ENCODE measurements at places on chromosomes 4 and X.

DNA sequence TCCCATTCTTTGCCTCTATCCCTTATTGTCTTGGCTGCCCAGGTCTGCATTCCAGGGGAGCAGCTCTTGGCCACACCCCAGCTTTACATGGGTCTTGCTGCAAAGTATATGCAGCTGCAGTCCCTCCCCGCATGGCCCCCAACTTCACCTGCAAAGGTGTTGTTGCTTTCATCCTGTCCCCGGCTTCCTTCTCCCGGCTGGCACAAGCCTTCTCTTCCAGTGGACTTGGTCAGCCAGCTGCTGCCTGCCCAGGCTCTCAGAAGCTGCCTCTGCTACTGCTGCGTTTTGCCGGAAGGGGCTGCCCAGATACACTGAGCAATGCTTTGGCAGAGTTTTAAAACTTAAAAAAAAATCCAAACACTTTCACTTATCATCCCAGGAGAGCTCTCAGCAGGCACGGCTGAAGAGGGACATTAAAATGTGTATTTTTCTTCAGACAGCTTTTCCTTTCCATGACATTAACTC lies 121.2 kb upstream of the PDLIM3 start:
- DNase-seq: no peak

DNA sequence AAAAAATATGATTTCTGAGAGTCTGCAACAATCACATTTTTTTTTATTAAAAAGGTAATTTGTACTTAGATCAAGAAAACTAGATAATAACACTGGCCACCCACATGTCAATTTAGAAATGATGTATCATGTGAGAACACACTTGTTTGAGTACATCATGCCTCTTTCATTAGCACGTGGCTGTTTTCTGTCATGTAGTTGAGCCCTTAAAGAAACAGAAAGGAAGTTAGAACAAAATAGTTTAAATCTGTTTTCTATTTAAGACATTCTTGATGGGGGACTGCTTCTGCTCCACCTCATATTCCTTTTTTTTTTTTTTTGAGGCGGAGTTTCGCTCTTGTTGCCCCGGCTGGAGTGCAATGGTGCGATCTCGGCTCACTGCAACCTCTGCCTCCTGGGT lies 207.5 kb downstream of the NSUN7 start:
- DNase-seq: no peak

- DNase-seq: no peak
Observed at GRCh38 chr4:38176165-38176564, 216.0 kb downstream of the PTTG2 start.

GRCh38 chr4:150501009-150501727 lies 80.8 kb upstream of the MAB21L2 start:
- DNase-seq: no peak

- DNase-seq: no peak
Observed at GRCh38 chr4:772118-772517, 53.8 kb downstream of the CPLX1 start.

GRCh38 chrX:40132751-40133150 lies 35.0 kb upstream of the BCOR start:
- no peak for DNase-seq

DNA sequence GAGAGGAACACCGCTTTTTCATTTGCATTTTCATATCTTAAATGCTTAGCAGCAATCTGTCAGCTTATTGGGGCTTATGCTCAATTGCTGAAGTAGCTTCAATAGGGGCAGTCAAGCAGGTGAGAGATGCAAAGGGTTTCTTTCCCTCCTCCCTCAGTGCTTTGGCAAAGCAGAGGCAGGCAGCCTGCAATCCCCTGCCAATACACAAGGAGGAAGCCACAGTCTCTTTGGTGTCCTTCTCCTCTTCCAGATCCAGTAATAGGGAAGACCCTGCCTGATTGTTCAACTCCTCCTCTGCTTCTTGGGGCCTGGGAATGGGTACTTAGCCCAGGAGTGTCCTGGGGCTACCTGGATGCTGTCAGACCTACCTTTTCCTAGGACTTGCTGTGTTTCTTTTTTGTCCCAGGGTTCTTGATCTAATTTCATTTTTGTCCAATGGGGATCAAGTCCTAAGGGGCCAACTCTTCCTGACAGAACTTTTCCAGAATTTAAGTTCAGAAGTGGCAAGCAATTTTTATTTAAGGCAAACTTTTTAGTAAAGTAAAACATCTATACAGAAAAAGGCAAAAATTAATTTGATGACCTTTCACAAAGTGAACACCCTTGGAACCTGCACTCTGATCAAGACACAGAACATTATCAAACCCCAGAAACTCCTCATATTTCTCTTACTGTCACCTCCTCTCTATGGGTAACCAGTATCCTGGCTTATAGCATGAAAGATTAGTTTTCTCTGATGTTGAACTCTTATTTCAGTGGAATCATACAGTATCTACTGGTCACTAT lies 260.3 kb downstream of the PPP3CA start:
- no peak for DNase-seq

GRCh38 chr4:161894014-161894413 lies 269.8 kb downstream of the FSTL5 start:
- DNase-seq: no peak

DNA sequence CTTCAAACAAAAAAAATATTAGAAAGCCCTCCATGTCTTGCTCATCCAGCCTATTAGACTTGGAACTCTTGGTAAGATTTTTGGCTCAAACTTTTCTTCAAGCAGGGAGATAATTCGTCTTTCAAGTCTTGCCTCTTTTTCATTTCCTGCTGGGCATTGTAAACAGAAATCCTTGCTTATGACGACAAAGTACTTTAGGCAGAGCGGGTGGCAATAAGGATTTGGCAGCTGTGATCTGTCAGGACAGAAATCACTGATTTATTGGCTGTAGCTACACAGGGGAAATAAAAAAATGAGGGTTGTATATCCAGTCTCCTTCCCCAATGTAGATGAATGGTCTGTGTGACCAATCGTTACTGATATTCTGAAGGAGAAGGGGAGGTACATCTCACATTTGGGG lies 121.6 kb downstream of the SLC4A4 start:
- no peak for DNase-seq

- no peak for DNase-seq
Observed at GRCh38 chrX:103879339-103879738, 47.3 kb upstream of the RAB9B start.

DNA sequence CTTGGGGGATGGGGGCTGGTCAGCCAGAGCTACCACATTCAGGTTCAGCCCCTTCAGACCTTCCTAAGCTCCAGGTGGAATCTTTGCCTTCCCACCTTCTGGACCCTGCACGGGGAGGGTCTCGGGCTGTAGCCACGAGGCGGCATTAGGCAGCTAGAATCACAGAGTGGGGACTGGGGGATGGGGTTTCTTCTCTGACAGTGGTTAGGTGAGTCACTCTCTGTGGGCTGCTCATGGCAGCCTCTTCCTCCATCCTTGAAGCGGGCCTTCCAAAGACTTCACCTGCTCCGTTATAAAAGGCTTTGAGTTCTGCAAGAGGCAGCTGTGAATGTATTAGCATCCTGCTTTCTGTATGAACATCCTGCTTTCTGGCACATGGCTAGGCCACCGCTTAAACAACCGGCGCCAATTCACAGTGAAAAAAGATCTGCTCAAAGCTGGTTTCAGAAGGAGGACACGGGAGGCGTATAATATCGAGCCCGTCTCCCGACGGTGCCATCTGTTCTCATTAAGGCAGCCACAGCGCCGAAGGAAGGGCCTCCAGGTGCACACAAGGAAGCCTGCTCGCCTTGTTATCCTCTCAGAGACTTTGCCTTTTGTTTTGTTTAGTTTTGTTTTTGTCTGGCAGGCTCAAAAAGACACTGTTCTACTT lies 74.3 kb upstream of the IGFBP7 start:
- peak; percentile 15 for DNase-seq

DNA sequence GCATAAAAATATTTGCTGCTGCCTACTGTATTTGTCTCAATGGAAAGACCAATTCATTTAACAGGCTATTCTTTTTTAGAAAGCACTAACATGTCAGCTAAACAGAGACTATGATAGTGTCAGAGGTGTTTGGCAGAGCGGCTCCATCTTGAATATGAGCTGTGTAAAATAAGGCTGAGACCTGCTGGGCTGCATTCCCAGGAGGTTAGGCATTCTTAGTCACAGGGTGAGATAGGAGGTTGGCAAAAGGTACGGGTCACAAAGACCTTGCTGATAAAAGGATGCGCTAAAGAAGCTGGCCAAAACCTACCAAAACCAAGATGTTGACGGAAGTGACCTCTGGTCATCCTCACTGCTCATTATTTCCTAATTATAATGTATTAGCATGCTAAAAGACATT lies 41.8 kb downstream of the NPY5R start:
- DNase-seq: no peak

DNA sequence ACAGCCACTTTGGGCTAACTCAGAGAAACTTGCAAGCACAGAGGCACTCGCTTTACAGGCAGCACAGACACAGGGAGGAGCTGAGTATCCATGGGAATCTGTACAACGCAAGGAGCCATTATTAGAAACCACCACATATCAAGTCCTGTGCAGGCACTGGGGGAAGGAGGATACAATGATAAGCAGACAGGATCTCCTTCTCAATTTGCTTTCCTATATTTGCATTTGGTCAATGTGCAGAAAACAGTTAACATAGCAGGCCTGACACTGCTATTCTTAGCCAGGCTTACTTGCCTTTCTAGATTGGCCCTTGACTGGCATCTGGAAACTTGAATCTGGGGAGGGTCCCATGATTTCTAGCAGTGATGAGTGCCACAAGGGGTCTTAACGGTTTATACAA lies 65.8 kb downstream of the TEC start:
- no peak for DNase-seq

DNA sequence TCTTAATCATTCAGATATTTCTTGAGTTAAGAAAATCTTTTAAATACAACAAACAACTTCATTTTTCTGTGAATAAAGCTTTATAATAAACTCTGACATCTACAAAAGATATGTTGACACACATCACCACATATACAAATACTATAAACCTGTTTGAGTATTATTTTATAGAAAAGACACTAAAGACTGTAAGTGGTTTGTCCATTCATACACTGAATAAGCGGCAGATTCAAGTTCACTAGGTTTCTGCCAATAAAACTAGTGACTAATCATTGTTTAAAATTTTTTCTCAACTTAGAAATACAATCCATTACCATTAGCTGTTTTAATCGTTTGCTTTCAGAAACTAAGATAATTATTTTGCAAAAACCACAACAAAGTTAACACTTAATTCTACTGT lies 1900.0 kb downstream of the C4orf33 start:
- DNase-seq: no peak

GRCh38 chr4:30620711-30621110 lies 99.5 kb upstream of the PCDH7 start:
- no peak for DNase-seq

DNA sequence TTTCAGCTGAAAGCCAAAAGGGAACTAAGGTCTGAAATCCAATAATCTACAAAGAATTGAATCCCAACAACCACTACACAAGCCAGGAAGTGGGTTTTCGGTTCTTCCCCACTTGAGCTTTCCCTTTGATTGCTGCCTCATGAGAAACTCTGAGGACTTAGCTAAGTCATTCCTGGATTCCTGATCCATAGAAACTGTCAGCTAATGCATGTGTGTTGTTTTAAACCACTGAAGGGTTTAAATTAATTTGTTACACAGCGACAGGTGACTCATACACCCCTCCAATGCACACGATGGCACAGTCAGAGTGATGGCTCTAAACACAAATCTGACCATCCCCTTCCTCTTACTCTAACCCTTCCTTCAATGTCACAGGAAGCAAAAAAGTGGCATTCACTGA lies 282.9 kb downstream of the RAB28 start:
- DNase-seq: no peak

DNA sequence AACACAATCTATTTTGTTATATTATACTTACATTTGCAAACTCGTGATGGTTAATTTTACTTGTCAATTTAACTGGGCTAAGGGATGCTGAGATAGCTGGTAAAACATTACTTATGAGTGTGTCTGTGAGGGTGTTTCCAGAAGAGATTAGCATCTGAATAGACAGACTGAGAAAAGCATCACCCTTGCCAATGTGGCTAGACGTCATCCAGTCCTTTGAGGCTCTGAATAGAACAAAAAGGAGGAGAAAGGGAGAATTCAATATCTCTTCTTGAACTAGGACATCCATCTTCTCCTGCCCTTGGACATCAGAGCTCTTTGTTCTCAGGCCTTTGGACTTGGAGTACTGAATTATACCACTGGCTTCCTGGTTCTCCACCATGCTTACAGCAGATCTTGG lies 154.6 kb downstream of the EPHA5 start:
- no peak for DNase-seq

- DNase-seq: peak; percentile 35
Observed at GRCh38 chr4:67288964-67289363, 256.3 kb downstream of the CENPC start.

DNA sequence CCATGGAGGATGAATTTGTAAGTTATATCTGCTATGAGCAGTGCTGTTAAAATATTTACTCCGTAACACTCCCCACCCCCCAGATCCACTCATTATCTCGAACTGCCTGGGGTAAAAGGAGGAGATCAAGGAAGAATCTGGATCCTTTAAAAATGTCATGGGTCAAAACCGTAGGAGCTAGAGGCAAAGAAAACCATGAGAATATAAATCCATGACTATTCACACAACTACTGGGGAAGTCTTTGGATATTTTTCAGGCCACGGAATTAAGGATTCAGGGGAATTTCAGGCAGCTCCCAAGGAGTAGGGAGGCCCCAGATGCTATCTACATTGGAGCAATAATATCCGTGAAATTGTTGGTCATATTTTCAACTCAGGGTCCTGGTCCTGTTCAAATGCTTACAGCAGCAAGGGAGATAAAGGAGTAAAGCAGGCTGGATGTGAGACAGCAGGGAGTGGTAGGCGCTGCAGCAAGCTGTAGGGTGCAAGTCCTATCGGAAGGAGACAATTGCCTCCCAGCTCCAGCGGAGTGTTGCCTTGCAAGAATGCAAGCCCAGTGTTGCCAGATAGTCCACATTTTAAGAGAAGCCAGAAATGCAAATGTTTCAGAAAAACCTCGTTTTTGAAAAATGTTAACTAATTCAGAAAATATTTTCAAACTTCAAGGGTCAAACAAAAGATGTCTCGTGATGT lies 116.2 kb upstream of the KIT start:
- no peak for DNase-seq

DNA sequence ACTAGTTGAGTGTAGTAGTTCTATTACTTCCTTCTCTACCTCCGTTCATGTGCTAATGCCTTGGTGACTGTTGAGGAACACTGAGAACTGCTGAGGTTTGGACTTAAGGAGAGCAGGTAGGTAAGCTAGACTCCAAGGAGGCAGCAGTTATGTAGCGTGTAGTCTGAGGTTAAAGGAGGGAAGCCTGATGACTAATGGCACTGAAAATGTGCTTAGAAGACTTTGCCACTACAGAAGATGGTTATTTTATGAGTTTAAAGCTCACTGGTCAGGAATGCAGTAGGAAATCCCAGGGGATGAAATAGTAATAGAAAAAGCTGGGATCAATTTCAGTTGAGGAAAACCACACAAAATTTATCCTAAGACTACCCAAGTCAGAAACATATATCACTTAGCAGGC lies 1077.3 kb downstream of the RAPGEF2 start:
- DNase-seq: no peak
